ENCODE measurements at places on chromosomes 6 and 20.

- no peak for DNase-seq
Observed at GRCh38 chr20:63492518-63492917, 6.4 kb downstream of the EEF1A2 start.

DNA sequence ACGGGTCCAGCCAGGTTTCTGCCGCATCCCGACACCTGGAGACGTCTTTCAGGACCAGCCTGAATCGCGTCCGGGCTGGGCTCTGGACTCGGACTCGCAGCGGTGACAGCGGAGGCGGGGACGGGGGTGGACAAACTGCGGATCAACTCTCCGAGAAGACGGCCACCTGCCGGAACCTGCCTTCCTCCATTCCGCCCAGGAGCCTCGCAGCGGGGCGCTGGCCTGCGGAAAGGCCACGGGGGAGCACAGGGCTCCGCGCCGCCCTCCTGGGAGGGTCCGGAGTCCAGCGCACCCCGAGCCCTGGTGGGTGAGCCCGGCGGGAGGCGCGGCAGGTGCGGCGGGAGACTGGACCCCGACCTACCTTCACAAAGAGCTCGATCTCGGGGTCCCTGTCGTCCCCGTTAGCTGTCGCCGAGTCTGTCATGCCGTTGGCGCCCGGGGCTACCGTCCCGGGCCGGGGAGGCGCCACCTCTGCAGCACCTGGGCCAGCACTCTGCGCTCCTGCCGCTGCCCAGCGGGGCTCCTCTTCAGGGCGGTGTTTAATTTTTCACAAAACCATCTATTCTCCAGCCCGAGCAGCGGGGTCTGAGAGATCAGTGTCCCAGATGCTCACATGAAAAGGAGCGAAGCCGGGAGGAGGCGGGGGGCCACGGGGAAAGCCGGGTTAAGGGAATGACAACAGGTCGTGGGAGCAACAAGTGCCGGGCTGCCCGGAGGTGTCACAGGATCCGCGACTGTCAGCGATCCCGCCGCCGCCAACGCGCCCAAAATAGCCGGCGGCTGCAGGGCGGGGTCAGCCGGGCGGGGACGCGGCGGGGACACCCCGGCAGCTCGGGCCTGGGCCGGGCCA is at the start of gene CLIC5:
TSS of gene CLIC5 (minus strand) at position 742 of the 850 bp plus-strand sequence. CDS start at position 424, 318 bp downstream.
- no peak for DNase-seq

DNA sequence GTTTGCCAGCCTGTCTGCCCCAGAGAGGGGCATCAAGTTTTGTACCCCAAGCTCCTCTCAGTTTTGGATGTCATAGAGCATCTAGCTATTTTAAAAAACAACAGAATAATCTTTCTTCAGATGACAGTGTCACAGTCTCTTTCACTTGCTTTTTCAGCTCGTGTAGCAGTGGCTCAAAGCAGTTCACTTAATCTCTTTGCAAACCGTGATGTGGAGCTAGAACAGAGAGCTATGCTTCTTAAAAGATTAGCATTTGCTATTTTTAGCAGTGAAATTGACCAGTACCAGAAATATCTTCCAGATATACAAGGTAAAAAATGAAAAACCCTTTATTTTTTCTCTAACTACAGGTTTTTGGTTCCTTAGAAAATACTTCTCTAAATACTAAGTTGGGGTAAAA is 37.3 kb downstream of the PGM3 start:
- DNase-seq, result no peak

GRCh38 chr6:157088841-157089240 is 234.5 kb downstream of the TMEM242 start:
- DNase-seq, result no peak

GRCh38 chr6:57301757-57302156 is 15.7 kb upstream of the PRIM2 start:
- no peak for DNase-seq

DNA sequence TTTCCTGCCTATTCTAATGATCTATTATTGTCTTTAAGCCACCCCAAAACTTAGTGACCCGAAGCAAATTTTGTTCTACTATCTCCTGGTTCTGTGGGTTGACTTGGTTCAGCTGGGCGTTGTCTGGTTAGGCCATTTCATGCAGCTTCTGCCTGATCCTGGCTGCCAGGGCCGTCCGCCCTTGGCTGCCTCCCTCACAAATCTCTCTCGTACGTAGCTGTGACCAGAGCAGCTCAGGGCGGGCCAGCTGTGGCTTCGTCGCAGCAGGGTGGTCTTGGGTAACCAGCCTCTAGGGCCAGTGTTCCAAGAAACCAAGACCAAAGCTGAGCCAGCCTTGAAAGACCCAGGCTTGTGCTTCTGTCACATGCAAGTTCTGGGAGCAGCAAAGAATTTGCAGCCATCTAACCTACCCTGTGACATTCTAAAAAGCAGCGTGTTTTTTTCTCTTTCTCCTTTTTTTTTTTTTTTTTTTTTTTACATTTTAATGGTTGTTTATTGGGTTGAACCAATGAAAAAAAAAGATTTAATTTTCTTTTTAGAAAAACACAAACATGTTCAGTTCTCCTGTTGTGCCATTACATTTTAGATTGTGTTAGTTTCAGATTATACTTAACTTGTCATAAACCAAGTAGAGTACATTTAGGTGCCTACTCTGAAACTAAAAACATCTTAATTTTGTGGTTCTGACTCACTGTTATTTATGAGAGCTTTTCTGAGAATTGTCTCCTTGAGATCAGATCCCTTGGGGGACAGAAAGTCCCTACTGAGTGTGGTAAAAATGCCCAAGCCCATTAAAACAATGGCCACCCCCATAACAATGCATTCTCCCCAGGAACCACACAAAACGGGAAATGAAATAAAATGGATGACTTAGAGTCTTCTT is 83.9 kb downstream of the ZDHHC14 start:
- DNase-seq, result no peak

GRCh38 chr20:21713901-21714296 is 8.4 kb downstream of the PAX1 start:
- no peak for DNase-seq

DNA sequence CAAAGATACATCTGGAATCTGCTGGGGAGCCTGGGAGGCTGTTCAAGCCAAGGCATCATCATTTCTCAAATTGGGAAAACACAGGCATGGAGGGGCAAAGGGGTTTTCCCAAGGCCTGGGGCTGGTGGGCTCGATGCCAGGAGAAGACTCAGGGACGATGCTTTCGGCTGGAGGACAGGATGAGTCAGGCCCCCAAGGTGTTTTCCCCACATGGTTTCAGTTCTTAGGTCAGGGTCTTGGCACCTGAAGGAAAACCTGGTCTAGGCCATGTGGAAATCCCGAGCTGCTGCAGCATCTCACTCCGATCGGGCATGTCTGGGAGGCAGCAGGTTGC is 348.1 kb downstream of the CDC5L start:
- DNase-seq, result peak; percentile 85

DNA sequence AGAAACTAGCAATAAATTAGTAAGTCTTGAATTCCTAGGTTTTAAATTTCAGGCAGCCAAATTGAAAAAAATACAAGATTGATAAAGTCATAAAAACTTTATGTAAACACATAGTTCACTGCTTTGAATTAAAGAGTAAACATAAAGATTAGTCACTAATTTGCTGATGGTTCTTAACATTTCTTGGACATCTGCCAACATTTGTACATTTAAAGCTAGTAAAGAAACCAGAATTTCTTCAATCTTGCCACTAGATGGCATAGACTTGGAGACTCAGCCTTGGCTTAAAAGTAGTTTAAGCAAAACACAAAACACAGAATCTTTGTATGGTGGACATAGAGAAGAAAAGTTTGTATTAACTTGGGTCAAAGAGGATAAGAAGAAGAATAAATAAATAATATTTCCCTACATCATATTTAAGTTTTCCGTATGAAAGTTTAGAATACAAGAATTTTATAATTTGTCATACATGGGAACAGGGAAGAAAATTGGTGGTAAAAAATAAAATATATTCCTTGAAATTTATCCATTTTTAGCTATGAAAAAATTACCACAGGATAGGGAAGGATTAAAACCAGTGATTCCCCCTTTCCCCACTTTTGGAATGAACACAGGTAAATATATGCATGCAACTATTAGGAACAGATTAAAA is 41.7 kb upstream of the FAM135A start:
- DNase-seq, result peak; percentile 85

DNA sequence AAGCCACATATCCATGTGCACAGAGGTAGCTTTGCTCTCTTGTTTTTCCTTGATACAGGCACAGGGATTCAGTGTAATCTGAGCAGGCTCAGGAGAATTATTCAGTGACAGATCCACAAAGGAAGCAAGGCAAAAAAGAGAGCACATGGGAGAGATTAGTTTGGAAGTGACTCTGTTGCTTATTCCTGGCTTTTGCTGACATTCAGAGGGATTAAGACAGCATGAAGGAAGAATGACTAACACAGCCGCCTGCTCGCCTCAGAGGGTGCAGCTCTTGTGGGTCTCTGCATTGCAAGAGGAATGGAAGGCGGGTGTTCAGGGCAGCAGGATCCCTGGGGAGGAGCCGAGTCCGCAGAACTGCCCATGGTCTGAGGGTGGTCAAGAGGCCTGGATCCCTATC is 203.4 kb upstream of the KCNQ5 start:
- no peak for DNase-seq

DNA sequence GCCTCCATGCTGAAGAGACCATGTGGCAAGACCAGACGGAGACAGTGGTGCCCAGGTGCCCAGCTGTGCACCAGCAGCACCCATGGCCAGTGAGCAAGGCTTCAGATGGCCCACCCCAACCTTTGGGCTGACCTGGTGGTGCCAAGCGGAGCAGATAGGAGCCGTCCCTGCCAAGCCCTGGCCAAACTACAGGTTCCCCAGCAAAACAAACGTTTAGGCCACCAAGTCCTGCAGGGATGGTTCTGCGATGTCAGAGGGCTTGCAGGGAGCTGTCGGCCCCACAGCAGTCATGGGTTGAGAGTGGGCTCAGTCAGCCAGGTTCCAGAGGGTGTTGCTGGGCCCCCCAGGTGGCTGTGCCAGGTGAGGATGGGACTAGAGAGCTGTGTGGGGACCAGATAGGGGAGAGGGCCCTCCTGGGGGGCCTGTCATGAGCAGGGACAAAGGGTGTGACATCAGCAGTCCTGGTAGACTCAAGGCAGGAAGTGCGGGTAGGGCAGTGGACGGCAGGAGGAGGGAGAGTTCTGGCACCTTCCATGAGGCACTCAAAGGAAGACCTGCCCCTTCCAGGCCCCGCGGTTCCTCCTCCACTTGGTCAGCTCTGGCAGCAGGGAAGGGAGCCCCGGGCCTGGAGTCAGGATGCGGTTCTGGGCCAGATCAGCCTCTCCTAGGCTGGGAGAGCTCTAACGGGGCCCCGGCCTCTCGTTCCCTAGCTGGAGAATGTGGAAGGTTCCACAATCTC is 342.4 kb downstream of the ZFAND3 start:
- no peak for DNase-seq

- DNase-seq, result no peak
Observed at GRCh38 chr6:20943040-20943627, 408.9 kb downstream of the CDKAL1 start.

GRCh38 chr6:3231247-3232016 is 4.0 kb upstream of the TUBB2B start:
- peak; percentile 88 for DNase-seq

DNA sequence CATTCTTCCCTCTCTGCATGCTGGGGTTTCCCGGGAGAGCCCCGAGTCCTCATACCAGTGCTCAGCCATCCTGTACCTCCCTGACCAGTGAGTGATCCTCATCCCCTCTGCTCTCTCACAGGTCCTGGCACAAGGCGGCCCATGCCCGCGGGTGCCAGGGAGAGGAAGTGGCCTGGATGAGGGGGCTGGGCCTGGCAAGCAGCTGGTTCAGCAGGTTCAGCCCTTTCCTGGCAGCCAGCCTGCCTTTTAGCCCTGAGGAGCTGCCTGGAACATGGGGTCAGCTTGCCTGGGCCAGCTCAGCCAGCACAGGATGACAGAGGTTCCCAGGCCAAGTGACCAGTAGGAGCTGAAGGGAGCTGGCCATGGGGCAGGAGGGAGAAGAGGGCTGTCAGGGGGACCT is 10.9 kb downstream of the MOCS1 start:
- no peak for DNase-seq

DNA sequence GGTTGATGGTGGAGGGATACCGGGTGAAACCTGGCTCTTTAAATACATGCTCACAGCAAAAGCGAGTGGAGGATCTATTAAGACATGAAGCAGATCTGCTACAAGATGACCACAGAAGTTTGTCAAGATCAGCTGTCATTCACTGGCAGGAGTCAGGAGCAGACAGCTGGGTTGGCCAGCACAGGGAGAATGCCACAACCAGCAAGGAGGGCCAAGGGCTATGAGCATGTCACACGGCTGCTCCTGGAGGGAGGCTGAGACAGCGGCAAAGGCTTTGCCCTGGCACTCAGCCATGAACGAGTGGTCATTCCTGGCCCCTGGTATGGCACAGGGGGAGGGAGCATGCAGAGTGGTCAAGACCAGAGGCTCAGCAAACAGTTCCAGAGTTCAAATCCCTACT is 77.6 kb downstream of the POPDC3 start:
- DNase-seq, result no peak

DNA sequence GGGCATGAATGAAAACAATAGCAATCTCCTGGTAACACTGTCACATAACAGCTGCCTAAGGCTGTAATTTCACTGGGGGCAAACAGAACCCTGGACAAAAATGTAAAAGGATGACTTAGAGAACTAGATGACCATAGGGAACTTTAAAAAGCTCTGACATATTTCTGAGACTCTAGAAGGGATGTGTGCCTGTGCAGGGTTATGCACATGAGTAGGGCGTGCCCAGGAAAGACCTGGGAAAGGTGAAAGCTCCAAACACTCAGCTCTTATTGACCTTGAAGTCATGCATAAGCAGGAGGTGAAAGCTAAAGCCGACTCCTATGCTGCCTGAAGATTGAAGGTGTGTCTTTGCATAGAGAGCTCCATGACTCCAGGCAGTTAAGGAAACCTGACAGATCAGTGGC is 118.4 kb upstream of the BTBD3 start:
- no peak for DNase-seq

DNA sequence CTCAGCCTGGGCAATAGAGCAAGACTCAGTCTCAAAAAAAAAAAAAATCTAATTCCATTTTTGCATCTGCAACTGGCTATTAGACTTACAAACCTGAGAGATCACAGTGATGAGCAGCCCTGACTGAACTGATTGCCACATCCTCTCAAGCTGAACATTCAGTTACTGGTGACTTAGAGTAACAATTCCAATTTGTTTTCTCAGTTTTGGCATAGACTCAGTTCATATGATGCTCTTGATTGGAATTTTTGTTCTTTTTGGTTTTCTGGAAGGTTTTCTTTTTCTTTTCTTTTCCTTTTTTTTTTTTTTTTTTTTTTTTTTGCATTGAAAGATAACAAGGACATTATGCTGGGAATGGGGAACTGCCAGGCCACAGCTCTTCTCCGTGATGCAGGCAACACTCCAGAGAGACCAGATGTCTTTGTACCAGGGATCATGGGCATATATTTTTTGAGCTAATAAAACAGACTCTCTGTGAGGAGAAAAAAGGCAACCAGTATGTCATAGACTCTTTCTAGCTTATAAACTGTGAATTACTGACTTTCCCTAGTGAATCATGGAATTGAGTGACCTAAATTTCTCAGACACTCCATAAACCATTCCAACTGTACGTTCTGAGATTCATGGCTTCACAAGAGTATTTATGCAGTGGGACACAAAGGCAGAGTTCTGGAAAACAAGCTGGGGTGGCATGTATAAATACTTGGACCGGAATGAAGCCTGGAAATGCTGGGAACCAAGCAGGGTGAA is 86.0 kb upstream of the SLC2A12 start:
- no peak for DNase-seq
